ENCODE measurements at places on chromosomes 2 and 18. TPM values are rescaled to one million over a fixed set of nuclear protein-coding genes. Genes with fewer than 3 reads are reported as not detected.

GRCh38 chr2:128457716-128458115 lies 139.0 kb upstream of the HS6ST1 start:
- no peak for DNase-seq

DNA sequence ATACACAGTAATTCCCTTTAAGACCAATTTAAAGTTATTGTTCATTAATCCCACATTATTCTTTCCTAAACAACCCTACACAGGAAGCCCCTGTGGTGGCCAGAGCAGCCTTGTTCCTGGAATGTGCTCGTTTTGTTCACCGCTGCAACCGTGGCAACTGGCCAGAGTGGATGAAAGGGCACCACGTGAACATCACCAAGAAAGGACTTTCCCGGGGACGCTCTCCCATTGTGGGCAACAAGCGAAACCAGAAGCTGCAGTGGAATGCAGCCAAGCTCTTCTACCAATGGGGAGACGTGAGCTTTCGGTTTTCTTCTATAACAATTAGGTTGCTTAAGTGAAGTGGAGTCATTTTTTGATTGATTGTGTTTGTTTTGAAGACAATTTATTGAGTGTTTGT lies 101.0 kb downstream of the UNC80 start:
- DNase-seq = peak; percentile 58

DNA sequence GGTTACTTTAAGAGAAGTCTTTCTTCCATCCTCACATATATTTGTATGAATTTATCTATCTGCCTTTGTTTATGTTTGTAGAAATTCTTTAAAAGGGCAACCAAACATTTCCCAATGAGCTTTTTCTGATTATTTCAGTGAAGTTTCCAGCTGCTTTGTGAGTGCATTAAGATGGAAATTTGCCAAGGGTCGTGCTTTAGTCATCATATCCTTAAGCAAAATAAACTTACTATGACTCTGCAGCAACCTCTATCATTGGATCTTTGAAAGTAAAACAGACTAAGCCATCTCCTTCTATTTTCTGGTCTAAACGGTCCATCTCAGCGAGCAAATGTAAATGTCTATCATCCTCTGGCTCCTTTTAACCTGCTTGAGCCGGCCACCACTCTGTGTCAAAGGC lies 489.3 kb downstream of the SOX11 start:
- no peak for DNase-seq

GRCh38 chr2:174693344-174693743 lies 70.9 kb downstream of the CHRNA1 start:
- no peak for DNase-seq

GRCh38 chr18:55390898-55391297 lies 197.1 kb downstream of the TCF4 start:
- DNase-seq = no peak

DNA sequence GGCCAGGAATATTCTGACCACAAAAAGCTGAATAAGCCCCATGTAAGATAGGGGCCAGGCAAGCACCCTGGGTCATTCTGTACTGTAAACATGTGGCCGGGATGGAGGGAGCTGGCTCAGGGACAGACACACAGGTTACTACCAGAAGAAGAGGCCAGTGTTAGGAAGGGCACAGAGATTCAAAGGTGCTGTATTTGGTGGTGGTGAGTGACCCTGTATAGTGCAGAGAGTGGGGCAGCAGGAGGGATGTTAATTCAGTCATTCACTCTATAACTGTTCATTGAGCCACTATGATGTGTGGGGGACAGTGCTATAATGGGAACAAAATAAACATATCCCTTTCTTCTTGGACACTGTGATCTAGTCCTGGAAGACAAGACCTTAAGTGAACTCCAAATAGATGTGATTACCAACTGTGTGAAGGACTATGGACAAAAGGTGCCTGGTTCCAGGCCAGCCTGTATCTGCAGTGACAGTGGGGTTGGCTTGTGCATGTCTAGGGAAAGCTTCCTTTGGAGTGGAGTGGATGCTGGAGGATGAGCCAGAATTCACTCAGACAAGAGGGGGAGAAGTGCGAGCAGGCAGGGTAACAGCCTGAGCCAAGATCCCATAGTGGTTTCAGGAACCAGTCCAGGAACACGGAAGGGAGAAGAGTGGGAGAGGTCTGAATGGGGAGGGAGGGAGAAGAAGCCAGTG lies 8.3 kb downstream of the MOCOS start:
- DNase-seq = no peak

- no peak for DNase-seq
Observed at GRCh38 chr2:156332284-156332533, 312 bp downstream of the NR4A2 start.

- DNase-seq = no peak
Observed at GRCh38 chr2:190342611-190343010, 778 bp upstream of the INPP1 start.

- no peak for DNase-seq
Observed at GRCh38 chr2:135744760-135745314, 3.2 kb downstream of the UBXN4 start.

GRCh38 chr2:239142806-239143205 lies 258.0 kb downstream of the HDAC4 start:
- no peak for DNase-seq

DNA sequence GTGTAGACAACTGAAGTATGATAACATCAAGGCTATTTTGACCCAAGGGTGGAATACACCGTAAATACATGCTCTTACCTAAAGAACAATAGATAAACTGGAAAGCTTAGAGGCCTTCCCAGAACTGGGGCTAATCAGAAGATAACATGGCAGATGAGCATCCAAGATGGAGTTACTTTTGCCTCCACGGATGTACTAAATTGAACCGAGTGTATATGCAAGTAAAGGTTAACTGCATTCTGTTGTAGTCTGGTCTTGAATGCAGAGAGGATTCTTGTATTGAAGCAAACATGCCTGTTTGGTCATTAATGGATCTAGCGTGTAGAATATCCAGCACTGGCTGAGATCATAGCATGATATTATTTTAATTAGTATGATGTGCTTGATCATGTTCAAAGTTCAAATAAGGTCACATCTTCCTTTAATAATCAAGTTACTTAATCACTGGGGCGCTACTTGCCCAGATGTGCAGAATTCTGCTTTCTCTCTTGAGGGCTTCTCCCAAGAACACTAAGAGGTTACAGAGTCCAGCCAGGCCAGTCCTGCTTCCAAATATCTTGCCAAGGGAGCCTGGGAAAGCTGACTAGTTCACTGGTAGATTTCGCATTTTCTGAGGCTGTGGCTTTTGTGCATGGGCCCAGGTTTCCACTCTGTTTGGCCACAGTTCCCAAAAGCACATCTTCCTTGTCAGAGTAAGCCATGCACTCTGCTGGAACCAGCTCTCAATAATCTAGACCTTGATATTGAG lies 37.5 kb upstream of the ACSL3 start:
- DNase-seq = no peak

DNA sequence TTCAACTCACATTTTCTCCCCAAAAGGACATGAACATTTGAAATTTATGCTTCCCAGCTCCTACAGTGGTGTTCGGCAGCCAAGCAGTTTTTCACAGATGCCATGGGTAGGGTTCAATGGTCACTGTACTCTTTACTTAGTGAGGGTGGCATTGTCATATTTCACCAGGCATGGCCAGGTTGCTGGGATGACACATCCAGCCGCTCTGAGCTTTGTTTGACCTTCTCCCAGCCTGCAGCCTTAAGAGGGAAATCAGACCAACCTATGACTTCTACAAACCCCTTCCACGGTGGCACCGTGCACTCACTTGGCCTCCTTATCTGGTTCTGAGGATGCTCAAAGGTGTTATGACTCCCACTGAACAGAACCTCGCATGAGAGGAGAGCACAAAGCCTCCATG lies 108.4 kb upstream of the SH3BP4 start:
- DNase-seq = no peak

- DNase-seq = no peak
Observed at GRCh38 chr18:36211612-36212065, 24.3 kb downstream of the MOCOS start.

- no peak for DNase-seq
Observed at GRCh38 chr2:1209761-1210160, 203.5 kb upstream of the TPO start.

GRCh38 chr18:58466636-58467205 lies 162.2 kb downstream of the ALPK2 start:
- DNase-seq = no peak

Gene DGKD
- total RNA-seq = 53.4 TPM

Gene HOXD9
- total RNA-seq = not detected

All from dorsolateral prefrontal cortex (tissue), 122 donors.